T-helper 9 cell (primary cell): ENCODE measurements at places on chromosomes 4 and X.
A peak's percentile ranks its signal among the peaks of the same experiment; 100 is the strongest.

DNA sequence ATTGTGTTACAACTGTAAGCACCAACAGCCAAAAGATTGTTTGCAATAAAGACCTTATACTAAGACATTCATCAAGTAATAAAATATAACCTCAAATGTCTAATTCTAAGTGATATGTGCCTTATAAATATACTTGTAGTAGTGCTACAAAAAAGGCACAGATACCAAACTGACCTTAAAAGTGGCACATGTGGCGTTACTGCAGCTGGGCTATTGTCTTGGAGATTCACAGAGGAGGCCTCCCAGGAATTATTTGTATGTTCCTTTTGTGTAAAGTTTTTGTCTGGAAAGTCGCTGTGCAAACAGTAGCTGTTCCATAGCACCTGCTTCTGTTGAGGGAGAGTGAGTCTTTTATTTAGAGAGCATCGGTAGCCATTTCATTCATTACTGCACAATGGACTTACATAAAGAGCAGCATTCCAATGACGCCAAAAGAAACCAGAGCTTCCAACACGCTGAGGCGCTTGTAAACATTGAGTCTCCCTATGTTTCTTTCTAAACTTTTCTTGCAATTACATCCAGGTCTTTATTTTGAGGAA, 143.7 kb downstream of the RPA4 start:
- DNase-seq, result no peak

- peak; percentile 25 for DNase-seq
Observed at GRCh38 chrX:1507511-1508463, 29.2 kb downstream of the P2RY8 start.

- DNase-seq, result no peak
Observed at GRCh38 chr4:63790377-63790776, 618.9 kb downstream of the TECRL start.

DNA sequence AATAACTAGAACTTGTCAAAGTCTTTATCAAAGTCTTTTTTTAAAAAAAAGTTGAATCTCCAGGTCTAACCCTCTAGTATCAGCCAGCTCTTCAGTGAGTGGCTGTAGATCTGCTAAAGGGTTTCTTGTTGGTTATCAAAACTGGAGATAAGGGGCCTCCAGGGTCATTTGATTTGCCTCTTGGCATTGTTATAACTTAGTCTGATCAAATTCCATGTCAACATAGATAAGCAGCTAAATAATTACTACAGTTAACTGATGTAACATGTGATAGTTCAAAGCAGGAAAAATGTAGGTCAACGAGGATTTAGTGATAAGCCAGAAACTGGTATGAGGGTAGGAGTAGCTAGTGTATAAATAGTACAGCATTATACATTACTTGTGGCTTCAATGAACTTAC, 465.1 kb downstream of the PDHA2 start:
- no peak for DNase-seq

DNA sequence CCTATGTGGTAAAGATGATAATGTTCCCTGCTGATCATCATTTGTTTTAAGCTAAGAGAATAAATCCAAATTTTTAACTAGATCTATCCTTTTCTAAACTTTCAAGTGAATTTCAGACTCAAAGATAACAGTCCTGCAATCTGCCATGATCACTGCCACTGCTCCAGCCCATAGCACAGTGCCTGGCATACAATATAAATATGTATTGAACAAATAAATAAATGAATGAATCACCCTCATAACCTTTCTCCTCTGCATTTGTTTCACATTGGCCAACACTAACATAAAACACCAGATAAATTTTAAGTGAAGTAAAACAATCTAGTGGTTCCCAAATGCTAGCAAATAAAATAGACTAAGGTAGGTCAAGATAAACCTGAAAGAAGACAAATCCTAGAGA, 439.0 kb downstream of the GPM6A start:
- DNase-seq, result no peak

DNA sequence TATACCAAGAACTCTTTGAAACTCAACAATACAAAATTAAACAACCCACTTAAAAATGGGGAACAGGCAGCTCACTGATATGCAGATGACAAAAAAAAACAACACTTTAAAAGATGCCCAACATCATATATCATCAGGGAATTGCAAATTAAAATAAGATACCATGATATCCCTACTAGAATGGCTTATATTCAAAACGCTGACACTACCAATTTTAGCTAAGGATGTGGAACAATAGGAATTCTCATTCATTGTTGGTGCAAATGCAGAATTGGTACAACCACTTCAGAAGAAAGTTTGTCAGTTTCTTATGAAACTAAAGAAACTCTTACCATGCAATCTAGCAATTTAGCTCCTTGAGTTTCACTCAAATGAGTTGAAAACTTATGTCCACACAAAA, 259.0 kb upstream of the HS3ST1 start:
- DNase-seq, result no peak

GRCh38 chr4:39860804-39861203, 116.9 kb downstream of the PDS5A start:
- no peak for DNase-seq

DNA sequence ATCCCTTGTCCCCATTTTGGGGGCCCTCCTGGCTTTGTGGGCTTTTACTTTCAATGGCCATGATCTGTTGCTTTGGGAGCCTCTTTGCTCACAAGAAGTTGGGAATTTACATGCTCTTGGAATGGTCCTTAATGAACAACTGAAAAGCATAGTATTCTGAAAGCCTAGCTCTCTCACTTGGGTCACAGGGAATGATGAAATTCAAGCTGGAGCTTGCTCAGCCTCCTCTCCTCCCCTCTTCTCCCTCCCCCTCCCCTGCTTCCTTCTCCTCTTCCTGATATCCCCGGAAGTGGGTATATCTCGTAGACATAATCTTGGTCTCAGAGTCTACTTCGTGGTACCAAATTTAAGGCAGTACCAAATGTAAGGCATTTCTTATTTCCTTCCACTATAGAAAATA, 400.6 kb upstream of the NR3C2 start:
- DNase-seq, result no peak

- no peak for DNase-seq
Observed at GRCh38 chrX:49059201-49059600, 402 bp downstream of the CCDC120 start.

DNA sequence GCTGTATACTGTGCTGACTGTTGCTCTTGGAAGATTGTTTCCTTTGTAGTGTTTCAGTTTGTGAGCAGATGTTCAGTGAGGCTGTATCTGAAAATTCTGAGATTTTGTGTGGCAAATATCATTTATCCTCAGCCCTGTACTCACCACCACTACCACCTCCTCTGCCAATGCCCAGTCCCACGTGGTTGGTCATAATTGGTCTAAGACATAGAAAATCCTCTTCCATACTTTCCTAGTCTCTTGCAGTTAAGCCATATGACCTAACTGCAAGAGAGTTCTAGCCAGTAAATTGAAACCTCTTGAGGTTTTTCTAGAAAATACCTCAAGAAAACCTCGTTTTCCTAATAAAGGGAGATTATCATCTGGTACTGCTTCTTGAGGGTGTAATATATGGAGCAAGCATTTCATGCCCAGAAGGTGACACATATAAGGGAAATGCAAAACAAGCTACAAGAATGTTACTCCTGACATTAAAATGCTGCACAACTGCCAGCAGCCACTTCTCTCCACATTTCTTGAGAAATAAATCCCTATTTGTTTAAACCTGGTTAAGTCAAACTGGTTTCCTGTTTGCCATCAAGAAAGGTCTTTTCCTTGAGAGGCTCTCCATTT, 32.8 kb downstream of the ABCE1 start:
- DNase-seq, result no peak

DNA sequence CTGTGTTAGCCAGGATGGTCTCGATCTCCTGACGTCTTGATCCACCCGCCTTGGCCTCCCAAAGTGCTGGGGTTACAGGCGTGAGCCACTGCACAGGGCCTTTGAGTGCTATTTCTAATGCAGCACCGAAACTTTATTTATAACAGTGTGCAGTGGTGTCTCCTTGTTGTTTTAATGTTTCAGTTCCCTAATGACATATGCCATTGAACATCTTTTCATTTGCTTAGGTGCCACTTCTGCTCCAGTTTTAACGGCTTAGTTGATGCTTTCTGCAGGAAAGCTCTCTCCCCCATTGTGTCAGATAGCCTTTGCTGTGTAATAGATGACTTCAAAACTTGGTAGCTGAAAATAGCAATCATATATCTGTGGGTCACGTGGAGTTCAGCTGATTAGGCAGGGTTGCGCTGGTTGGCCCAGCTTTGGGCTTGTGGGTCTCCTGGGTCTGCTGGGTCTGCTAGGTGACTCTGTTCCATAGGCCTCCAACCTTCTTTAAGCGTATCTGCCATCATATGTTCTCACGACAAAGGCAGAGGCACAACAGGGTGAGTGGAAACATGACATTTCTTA, 76.4 kb upstream of the SHISA3 start:
- no peak for DNase-seq

DNA sequence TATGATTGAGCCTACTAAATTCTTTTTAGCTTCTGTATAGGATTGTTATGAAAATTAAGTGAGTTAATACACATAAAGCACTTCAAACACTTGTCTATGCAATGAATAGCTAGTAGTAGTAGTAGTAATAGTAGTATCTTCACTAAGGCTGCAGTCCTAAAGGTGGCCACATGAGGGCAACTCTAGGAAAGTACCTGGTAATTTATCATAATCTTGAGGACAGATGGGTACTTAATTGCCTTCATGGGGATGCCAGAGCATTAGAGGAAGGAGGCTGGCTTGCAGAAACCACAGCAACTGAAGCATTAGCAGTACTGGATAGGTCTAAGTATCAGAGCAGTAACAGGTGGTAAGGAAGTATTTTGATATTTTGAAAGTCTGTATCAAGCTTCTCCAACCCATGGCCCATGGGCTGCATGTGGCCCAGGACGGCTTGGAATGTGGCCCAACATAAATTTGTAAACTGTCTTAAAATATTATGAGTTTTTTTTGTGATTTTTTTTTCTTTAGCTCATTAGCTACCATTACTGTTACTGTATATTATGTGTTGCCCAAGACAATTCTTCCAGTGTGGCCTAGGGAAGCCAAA, 17.3 kb downstream of the NIPAL1 start:
- DNase-seq, result peak; percentile 42

- DNase-seq, result no peak
Observed at GRCh38 chr4:144374065-144374464, 233.5 kb upstream of the GYPA start.

GRCh38 chr4:183407128-183407585, 37.3 kb upstream of the CDKN2AIP start:
- DNase-seq, result peak; percentile 91

DNA sequence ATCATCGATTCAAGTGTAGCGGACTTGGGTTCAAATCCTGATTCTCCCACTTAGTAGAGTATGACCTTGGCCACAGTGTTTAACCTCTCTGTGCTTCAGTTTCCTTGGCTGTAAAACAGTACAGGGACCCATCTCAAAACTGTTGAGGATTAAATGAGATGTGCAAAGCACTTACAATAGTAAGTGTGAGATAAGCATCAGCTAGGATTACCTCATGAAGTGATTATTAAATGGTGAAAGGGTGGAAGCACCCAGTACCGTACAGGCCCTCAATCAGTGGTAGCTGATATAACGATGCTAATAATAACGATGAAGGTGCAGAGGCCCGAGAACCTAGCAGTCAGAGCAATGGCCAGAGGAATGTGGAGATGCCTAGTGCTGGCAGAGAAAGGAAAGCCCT, 45.1 kb downstream of the PRPS1 start:
- DNase-seq, result no peak

DNA sequence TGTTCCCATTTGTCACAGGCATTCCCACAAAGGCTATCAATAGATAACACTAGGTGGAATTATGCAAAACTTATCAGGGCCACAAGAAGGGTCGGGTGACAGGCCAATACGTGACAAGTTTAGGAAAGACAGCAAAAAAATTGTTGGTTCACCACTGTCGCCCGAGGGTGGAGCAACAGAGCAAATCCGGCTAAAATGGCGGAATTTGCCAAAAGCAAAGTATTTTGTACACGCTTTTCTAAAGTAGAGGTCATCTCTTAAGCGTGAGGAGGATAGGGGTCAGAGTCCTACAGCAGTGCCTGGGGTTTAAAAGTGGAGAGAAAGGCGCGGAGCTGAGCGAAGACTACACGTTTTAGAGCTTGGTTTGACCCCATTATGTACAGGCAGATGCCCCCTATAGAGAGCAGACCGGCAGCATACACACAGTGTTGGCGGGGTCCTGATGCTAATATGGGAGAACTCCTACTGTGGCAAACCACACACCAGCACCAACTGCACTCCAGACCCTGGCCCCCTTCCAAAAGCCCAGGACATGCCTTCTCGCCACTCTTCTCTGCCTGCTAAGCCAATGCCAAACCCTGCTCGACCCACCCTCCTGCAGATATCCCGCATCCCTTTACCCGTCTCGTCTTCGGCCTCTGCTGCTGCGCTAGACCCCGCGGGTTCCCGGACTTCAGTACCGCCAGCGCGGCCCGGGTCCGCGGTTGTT, 733 bp downstream of the CCNA2 start:
- DNase-seq, result peak; percentile 10

DNA sequence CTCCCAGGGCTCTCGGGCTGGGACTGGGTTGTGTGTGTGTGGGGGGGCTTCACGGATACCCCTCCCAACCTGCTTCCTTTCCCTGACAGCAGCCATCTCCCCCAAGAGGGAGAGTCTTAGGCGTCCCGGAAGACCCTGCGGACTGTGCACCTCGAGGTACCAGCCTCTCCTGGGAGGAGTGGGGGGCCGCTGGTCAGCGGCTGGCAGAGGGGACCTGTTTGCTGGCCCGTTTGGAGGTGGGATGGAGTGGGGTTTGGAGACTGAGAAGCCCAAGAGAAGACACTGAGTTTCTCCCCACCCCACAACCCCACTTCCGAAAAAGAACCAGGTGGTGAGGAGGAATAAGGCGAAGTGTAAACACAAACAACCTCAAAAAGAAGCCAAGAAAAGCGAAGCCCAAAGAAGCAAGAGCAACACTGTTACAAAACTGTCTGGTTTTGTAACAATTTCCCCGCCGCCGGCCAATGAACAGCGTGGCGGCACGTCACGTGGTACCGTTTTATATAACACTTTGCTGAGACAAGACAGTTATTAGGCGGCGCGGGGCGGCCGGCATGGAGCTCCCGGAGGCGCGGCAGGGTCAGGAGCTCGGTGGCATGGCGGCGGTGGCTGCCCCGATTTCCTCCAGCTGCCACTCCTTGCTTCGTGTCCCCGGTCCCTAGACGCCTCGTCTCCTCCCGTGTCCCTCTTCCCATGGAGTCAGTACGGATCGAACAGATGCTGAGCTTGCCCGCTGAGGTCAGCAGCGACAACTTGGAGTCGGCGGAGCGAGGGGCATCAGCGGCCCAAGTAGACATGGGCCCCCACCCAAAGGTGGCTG, at the start of gene LONRF3:
LONRF3 (plus strand) TSS at position 531 of the 820 bp plus-strand sequence; CDS start at position 694, 163 bp downstream.
- peak; percentile 54 for DNase-seq

- no peak for DNase-seq
Observed at GRCh38 chrX:41589634-41590270, 99.0 kb upstream of the GPR34 start.

DNA sequence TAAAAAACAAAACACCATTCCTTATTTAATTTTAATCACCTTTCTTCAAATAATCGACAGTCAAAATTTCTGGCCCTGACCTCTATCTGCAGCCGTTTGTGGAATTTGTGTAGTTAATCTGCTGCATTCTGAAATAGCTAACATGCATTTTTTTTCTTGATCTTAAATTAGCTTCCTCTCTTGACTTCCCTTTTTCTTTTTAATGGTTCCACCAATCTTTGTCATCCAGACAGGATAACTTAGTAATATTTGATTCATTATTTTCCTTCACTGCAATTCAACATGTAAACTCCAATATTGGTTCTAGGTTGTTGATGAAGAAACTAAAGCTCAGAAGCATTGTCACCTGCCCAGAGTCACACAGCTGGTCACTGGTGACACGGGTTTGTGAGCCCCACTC, 77.3 kb downstream of the ARHGAP10 start:
- DNase-seq, result no peak
